ENCODE measurements at places on chromosomes 13 and 19.

GRCh38 chr19:35963514-35963913 lies 27.3 kb downstream of the LRFN3 start:
- peak; percentile 85 for DNase-seq

- DNase-seq, result peak; percentile 53
Observed at GRCh38 chr13:39490136-39490535, 112.9 kb downstream of the LHFPL6 start.

DNA sequence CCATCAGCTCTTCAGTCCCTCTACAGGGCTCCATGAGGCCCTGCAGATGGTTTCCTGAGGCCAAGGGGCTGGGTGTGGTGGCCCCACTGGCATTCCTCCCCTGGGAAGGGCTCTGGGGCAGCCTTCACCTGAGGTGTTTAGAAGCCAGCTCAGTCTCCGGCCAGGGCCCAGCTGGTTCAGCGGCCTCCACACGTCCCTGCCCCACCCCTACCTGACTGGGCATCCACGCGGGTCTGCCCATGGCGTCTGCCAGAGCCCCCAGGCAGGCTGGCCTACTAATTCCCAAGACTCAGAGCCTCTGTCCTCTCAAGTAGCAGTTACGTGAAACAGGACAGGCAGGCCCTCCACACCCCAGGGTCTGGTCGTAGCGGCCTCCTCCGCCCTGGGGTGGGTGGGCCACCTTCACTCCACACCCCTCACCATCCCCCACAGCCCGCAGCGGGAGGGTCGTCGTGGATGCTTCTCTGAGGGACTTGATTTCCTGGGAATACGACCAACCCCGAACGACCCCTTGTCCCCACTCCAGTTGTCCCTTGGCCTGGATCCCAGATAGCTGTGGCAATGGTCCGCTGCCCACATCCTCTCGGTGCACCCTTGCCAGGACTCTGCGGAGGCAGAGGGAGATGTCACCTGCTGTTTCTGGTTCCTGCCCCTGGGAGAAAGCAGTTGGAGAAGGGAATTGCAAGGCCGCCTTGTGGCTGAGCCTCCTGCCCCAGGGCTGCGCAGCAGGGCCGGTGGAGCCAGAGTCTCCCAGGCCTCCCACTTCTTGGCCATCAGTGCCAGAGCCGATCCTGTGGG lies 24.3 kb downstream of the CAPN12 start:
- DNase-seq, result peak; percentile 91

- DNase-seq, result no peak
Observed at GRCh38 chr13:45512098-45512496, 47.4 kb downstream of the COG3 start.

DNA sequence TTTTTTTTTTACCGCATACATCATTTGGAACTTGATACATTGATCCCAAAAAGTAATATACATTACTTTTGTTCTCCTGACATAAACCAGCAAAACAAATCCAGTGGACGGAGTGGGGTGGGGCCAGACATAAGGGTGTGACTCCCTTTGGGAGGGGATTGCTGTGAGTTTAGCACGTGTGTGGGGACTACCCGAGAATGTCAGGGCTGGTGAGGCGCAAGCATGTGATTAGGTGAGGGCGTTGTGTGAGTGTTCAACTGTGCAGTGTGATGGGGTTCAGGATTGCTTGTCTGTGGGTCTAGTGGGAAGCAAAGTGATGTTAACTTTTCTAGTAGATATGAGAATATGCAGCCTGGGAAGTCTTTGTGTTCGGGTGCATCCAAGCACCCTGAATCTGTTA lies 468.0 kb downstream of the TSHZ3 start:
- no peak for DNase-seq

GRCh38 chr13:76976929-76977328 lies 15.0 kb upstream of the CLN5 start:
- no peak for DNase-seq

GRCh38 chr13:50617134-50617721 lies 226.3 kb downstream of the DLEU7 start:
- peak; percentile 13 for DNase-seq

- peak; percentile 6 for DNase-seq
Observed at GRCh38 chr13:105474983-105475610, 1060.4 kb downstream of the EFNB2 start.

- DNase-seq, result no peak
Observed at GRCh38 chr19:15324791-15325519, 7.4 kb downstream of the BRD4 start.

- no peak for DNase-seq
Observed at GRCh38 chr19:48616491-48617056, 1.7 kb upstream of the FAM83E start.

Data from astrocyte of the hippocampus (primary cell).